ENCODE measurements at places on chromosomes 11 and 22. TPM values are rescaled to one million over a fixed set of nuclear protein-coding genes. Genes with fewer than 3 reads are reported as not detected.

Gene TMA7B
- total RNA-seq = not detected

Gene RAG2
- total RNA-seq = not detected

Gene RFPL1
- not detected for total RNA-seq

Gene TMPRSS5
- 0.37 TPM for total RNA-seq

DNA sequence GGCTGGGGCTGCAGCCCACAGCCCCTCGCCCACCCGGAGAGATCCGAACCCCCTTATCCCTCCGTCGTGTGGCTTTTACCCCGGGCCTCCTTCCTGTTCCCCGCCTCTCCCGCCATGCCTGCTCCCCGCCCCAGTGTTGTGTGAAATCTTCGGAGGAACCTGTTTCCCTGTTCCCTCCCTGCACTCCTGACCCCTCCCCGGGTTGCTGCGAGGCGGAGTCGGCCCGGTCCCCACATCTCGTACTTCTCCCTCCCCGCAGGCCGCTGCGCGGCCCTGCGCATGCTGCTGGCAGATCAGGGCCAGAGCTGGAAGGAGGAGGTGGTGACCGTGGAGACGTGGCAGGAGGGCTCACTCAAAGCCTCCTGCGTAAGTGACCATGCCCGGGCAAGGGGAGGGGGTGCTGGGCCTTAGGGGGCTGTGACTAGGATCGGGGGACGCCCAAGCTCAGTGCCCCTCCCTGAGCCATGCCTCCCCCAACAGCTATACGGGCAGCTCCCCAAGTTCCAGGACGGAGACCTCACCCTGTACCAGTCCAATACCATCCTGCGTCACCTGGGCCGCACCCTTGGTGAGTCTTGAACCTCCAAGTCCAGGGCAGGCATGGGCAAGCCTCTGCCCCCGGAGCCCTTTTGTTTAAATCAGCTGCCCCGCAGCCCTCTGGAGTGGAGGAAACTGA is 731 bp downstream of the GSTP1 start:
- no peak for DNase-seq
